Endodermal cell (in vitro differentiated cells): ENCODE measurements at places on chromosomes 13 and 19.

DNA sequence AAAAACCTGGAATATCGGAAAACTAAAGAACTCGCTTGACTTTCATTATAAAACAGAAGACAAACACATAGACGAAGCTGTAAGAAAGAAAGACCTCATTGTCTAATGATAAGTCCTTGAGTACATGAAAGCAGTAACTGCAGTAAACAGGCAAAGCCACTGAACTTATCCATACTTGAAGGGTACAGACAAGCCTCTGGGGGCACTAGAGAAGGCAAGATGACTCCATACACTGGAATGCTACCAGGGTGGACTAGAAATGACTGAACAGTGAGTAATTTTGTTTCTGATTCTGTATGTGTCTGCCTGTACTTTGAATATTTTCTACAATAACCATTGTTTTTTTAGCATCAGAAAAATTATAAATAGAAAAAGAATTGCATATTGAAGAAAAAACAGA is 507.9 kb downstream of the UQCRFS1 start:
- DNase-seq: no peak

DNA sequence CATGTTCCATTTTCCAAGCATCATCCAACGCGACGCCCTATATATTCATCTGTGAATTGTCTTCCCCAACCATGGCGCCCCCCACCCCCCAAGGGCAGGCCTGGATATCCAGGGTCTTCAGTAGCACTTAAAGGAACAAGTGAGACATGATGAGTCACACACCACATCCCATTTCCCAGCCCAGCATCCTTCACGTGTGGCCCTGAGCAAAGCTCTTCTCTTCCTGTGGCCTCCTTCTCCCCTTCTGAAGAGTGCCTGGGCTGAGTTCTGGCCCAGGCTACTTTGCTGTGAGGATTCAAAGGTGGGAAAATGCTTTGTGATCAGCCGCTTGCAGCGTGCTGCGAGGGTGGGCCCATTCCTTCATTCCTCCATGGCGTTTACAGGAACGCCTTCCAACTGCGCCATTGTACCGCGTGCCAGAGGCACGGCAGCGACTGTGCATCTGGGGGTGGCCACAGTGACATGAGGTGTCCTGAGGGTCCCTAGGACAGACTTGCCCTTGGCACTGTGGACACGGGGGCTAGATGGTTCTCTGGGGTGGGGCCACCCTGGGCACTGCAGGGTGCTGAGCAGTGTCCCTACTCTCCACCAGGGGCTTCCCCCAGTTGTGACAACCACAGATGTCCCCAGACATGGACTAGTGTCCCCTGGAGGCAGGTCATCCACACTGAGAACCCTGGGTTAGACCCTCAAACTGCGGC is 11.7 kb downstream of the PLIN4 start:
- DNase-seq: no peak

DNA sequence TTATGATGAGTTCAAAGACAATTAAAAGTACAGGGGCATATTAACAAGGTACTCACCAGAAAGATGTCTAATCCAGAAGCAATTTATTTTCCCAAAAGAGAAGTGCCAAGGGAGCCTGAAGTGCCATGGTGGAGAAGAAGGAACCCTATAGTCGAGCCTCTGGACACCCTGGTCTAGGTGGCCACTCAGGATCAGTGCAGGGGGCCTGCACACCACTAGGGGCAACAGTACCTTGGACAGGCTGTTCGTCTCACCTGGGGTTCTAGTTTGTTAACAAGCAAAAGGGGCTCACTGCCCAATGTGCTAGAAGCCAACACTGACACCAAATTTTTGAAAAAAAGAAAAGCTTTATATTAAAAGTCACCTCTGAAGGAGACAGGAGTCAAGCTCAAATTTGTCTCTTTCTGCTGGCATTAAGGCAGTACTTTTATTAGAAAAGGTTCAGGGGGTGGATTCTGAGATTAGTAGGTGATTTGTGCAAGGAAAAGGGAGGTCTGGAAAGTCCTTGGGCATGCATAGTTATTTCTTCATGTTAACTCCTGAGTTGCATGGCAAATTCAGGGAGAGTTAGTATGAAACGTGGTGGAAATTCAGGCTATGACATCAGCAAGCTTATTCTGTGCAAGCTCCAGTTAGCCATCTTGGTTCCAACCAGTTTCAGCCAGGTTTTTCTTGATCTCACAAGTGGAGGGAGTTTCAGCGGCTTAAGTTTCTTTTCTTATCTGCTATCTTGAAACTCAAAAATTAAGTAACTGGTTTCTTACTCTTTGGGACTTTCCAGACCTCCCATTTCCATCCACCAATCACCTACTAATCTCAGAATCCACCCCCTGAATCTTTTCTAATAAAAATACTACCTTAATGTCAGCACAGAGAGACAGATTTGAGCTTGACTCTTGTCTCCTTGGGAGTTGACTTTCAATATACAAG is 884 bp upstream of the CBY2 start:
- DNase-seq: no peak

DNA sequence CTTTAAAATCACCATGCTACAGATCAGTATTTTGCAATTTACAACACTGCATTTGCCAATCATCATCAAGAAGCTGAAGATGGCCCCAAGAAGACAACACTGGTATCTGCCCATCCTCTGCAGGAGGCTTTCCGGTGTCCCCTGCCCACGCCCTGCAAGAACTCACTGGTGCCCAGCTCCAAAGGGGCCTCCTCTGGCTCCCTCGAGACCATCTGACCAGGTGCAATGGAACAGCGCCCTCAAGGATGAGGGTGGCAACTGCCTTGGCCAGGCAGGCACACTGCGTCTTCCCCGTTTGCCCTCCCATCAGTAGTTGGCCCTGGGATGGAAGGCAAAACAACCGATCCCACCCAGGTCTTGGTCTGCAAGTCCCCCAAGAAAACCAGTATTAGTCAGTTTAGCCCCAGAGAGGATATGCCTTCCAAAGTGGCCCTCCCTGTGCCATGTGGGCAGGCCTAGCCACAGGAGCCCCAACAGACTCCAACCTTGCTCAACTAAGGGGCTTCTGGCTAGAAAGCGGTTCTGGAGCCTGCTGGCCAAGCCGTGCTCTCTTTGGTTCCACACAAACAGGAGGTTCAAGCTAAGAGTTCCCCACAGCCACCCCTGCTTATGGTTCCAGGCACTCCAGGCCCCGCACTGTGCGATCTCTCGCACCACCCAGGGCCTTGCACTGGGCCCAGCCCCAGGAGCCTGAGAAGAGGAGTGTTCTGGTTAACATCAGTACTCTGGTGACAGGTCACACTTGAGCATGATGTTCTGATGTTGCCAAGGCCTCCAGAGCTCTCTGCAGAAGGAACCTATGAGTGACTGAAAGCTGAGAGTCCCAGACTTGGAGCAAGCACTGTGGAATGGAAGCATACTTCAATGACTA is 4.7 kb downstream of the PCID2 start:
- no peak for DNase-seq

DNA sequence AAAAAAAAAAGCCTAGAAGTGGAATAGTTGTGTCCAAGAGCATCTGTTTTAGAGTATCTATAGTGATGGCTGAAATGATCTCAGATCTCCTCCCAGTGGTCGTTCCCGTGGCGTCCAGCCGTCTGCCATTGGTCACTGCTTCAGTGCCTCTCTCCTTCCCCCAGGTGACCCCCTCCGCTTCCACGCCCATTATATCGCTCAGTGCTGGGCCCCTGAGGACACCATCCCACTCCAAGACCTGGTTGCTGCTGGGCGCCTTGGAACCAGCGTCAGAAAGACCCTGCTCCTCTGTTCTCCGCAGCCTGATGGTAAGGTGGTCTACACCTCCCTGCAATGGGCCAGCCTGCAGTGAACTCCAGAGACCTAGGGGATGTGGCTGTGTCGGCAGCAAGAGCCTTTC is 1.9 kb downstream of the TSEN34 start:
- DNase-seq: no peak

- DNase-seq: no peak
Measured at GRCh38 chr13:50915565-50915964, 6.0 kb downstream of the RNASEH2B start.

DNA sequence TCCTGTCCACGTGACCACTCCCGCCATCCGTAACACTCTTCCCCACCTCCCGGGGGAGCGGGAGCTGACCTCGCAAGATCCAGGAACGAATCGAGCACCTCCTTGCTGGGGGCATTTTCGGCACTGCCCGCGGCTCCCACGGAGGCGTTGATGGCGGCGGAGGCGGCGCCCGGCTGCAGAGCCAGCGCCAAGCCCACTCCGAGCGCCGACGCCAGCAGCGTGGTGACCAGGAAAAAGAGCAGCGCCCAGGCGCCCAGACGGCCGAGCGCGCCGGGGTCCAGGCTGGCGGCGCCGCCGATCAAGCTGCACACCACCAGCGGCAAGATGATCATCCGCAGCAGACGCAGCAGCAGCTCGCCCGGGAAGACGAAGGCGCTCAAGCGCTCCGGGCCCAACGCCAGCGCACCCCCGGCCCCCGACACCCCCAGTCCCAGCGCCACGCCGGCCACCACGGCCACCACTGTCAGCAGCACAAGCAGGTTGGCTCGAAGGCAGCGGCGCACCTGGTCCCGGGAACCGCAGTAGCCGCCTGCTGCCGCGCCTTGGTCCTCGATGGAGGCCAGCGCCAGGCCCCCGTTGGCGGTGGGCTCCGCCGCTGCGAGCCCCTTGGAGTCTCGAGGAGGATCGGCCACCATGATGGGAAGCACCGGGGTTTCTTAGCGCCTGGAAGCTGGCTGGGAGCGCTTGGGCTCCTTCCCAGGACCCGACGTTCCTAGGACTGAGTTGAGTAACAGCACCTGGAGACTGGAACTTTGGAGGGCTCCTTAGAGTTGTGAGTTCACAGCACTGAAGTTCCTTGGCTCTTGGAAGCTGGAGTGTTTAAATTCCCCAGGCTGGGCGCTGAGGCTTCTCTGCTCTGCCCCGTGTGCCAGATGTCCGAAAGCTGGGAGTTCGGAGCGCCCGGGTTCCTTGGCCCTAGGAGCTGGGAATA is 798 bp downstream of the SLC1A5 start:
- peak; percentile 85 for DNase-seq

- DNase-seq: no peak
Measured at GRCh38 chr19:48685583-48685982, 10.2 kb upstream of the FUT2 start.

DNA sequence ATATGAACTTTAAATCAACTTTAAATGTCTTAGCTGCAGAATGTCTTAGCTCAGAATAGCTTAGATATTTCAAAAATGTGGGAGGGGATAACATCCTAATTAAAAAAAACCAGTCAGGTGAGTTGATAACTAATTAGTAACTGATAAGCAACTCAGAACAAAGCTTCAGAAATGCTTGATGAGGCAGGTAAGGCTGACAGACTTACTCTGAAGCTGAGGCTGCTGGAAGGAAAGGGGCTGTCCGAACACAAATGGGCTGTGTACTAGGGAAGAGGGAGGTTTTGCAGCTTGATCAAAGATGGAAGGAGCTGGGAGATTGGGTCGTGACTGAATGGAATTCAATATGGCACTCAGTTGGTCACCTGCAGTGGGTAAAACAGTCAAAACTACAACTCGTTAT is 91.2 kb upstream of the FBXL3 start:
- DNase-seq: peak; percentile 56

GRCh38 chr19:11784356-11784755 is 14.0 kb upstream of the ZNF491 start:
- DNase-seq: no peak

DNA sequence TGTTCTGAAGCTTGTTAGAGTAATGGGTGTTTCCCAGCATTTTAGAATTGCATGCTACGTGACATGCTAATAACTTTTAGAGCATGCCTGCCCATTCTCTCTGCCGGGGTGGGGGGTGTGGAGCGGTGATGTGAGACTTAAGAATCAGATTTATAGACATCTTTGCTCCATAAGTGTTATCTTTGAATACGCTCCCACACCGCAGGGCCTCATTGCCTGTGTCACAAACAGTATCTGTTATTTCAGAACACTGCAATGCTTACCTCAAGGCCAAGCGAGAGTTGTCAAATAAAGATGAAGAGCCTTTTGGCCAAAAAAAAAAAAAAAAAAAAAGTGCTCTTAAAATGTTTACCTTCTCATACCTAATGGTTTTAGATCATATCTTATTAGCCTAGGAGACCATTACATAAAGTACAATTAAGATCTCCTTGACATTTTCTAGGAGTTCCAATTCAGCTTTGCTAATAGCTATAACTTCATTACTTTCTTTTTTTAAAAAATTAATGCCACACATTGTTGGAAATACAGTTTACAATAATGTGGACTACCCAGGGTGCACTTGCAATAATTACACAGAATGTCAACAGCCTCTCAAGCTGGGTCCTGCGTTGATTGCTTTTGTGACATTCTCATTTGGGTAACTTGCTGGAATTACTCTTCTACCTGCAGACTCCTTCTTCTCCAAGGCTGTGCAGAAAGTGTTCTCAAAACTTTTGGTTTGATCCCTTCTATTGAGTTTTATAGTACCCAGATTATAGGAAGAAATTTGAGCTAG is 525.3 kb downstream of the KLF12 start:
- no peak for DNase-seq

GRCh38 chr13:20192836-20193161 is at the start of gene GJB2:
GJB2 (minus strand) TSS chr13:20192938; CDS start chr13:20189581, 3,357 bp downstream.
- DNase-seq: peak; percentile 69

DNA sequence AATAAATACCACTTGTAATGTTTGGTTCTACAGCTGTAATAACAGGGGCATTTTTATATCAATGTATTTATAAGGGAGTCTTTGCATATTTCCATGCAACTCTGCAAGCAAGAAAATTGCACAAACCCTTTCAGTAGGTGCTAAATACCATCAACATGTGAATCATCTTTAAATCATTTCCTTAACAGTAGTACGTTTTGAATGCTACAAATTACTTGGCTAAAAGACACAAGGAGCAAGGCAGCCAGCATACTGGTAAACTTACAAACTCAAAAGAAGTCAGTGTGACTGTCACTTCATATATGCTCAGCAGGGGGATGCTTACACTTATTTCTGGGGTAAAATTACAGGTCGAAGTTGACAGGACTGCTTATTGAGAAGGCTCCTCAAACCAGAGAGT is 402.4 kb downstream of the EFNB2 start:
- no peak for DNase-seq

DNA sequence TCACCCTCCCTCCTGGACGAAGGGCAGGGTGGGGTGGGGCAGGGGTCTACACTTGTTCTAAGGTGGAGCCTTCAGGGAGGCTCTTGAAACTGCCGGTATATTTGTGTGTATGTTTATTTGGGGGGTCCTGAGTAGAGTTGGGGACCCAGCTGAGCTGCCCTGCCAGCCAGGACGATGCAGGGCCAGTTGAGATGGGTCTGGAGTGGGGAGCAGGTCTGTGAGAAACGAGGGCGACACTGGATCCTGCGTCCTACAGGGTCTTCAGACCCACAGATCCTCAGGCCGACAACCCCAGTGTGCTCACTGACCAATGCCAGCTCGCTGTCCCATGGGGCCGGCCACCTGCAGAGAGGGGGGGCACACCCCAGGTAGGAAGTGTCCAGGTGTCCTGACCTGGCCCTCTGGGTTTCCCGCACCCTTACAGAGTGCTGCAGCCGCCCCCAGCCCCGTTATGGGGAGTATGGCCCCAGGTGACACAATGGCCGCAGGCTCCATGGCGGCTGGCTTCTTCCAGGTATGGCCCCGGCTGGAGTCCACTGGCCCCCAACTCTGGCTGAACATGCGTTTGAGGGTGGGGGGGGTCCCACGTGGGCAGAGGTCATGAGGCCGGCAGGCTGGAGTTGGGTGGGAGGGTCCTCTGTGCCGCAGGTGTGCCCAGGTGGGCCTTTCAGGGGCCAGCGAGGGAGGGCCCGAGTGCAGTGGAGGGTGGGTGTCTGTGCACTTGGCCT is 7.4 kb downstream of the ISYNA1 start:
- DNase-seq: no peak

GRCh38 chr19:1066251-1066747 is 668 bp upstream of the ARHGAP45 start:
- DNase-seq: peak; percentile 79

- no peak for DNase-seq
Measured at GRCh38 chr13:110942248-110942981, 27.5 kb upstream of the ANKRD10 start.
